Activated B cell treated with CpG ODN at 0.5 μM for 24 hours (primary cell): ENCODE measurements at places on chromosomes 16 and 17.

DNA sequence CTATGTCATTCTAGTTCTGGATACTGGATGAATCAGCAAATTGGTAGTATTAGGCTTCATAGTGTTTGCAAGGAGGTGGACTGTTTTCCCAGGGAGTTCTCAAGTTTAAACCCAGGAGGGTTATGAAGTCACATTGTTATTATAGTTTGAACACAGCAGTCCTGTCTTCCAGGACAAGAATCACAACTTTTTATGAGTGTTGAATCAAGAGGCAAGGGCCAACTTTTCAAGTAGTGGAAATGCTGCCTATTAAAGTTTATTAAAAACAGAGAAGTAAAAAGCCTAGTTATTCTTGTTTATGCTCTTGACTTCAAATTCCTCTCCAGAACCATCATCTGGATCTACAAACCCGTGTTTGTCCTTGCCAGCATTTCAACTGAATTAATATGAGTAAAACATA, 86.3 kb upstream of the GOT2 start:
- H3K27ac ChIP-seq, result no peak overlapping the region
- DNase-seq, result no peak
- no peaks in the 10 kb centered on the region for H3K27me3 ChIP-seq
- H3K36me3 ChIP-seq, result no peaks in the 10 kb centered on the region
- H3K4me1 ChIP-seq, result no peaks in the 10 kb centered on the region

- no peak for DNase-seq
- peak overlapping the region; percentile 93 for H3K27ac ChIP-seq
- no peaks in the 10 kb centered on the region for H3K27me3 ChIP-seq
- peaks cover 94% of the 10 kb centered on the region for H3K4me1 ChIP-seq
Observed at GRCh38 chr17:77464988-77465357, 324.2 kb downstream of the SEC14L1 start.

DNA sequence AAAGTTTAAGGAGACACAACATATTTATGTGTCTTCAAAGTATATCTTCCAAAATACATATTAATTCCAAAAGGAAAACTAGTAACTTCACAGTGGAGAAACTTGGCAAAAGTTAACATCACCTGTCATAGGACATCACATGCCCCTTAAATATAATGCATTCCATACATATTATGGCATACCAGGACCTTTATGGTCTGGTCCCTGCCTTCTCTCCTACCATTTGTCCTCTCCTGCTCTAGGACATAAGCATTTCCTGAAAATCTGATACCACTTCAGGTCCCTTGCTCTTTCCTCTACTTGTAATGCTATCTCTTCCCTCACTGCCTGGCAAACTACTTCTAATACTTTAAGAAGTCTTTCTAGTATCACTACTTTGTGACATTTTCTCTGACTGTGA, 168.1 kb upstream of the RBL2 start:
- H3K27ac ChIP-seq, result no peak overlapping the region
- no peak overlapping the region for H3K4me3 ChIP-seq
- peaks cover 55% of the 10 kb centered on the region for H3K36me3 ChIP-seq

- H3K36me3 ChIP-seq, result no peaks in the 10 kb centered on the region
- H3K27ac ChIP-seq, result no peak overlapping the region
- H3K4me1 ChIP-seq, result peaks cover 9% of the 10 kb centered on the region
- H3K4me3 ChIP-seq, result no peak overlapping the region
- DNase-seq, result no peak
Observed at GRCh38 chr17:77303620-77304019, 162.9 kb downstream of the SEC14L1 start.

DNA sequence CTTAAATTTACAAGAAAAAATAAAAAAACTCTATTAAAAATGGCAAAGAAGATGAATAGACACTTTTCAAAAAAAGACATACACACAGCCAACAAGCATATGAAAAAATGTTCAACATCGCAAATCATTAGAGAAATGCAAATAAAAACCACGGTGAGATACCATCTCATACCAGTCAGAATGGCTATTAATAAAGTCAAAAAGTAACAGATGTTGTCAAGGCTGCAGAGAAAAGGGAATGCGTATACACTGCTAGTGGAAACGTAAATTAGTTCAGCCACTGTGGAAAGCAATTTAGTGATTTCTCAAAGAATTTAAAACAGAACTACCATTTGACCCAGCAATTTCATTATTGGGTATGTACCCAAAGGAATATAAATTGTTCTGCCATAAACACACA, 31.4 kb downstream of the CAPNS2 start:
- DNase-seq, result no peak
- peaks cover 6% of the 10 kb centered on the region for H3K27me3 ChIP-seq
- H3K36me3 ChIP-seq, result no peaks in the 10 kb centered on the region
- H3K4me1 ChIP-seq, result no peaks in the 10 kb centered on the region
- H3K27ac ChIP-seq, result no peak overlapping the region

DNA sequence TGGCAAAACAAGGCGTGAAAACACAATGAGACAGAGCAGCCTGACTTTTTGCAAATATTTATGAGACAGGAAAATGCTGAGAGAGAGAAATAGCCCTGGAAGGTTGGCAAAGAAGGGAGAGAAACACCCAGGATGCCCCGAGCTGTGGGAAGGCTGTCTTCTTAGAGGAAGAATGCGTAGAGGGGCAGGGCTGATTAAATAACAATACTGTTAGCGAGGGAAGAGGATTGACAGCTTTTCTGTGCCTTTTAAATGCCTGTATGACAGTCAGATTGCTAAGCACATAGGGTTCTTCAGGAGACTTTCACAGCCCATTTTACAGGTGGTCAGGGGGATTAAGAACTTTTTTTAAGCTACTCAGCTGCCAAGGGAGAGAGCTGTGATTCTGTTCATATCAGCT, 219.2 kb downstream of the SHISA9 start:
- H3K4me1 ChIP-seq, result no peaks in the 10 kb centered on the region
- H3K36me3 ChIP-seq, result no peaks in the 10 kb centered on the region
- H3K27me3 ChIP-seq, result no peaks in the 10 kb centered on the region
- no peak for DNase-seq
- no peak overlapping the region for H3K27ac ChIP-seq

GRCh38 chr17:72599891-72600290, 479.1 kb downstream of the SOX9 start:
- peaks cover 18% of the 10 kb centered on the region for H3K27me3 ChIP-seq
- no peak overlapping the region for H3K4me3 ChIP-seq
- H3K27ac ChIP-seq, result no peak overlapping the region
- H3K36me3 ChIP-seq, result no peaks in the 10 kb centered on the region
- no peaks in the 10 kb centered on the region for H3K4me1 ChIP-seq
- DNase-seq, result no peak

DNA sequence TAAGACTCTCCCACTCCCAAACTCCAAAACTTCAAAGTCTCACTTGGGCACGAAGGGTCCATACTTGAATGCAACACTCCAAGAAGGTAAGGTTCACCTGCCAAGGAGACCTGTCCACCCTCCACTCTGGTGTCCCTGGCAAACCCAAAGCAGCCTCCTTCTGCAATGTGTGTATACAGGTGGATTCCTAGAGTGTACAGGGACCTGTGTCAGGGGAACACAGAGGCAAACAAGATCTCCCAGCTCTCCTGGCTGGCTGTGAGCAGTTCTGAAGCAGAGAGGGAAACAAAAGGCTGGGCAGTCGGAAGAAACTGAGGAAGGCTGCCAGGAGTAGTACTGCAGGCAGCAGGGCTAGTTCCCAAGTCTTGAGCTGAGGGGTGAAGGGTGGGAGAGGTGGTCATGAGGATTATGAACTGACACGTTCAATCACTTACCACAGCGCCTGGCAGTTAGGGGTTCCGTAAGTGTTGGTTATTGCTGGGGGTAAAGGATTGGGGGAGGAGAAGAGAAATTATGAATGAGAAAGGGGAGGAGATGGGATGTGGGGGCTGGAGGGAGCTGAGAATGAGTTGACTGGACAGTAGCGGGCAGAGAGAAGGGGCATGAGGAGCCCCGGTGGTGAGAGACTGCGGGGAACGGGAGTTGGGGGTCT, 795 bp downstream of the KCTD13 start:
- H3K4me1 ChIP-seq, result peaks cover 31% of the 10 kb centered on the region
- peak overlapping the region; percentile 81 for H3K27ac ChIP-seq
- H3K36me3 ChIP-seq, result peaks cover 35% of the 10 kb centered on the region
- H3K27me3 ChIP-seq, result no peaks in the 10 kb centered on the region
- DNase-seq, result no peak
- peak overlapping the region; percentile 94 for H3K4me3 ChIP-seq

DNA sequence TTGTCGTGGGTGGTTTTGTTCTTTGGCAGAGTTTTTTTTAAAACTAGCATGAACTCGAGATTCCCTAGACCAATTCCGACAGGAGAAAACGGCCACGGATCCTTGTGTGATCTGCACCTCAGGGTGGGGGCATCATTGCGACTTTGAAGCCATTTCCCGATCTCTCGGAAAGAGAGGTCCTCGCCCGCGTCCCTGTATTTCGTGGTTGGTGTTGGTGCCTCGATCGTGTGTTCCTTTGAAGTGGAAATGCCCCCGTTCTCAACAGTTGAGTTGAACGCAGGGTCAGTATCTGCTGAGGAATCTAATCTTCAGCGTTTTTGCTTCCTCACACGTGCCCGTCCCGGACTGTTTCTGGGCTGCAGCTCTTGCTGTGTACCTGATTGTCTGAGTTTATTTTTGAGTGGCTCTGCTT, 1.1 kb downstream of the CRAMP1 start:
- peaks cover 8% of the 10 kb centered on the region for H3K27me3 ChIP-seq
- peaks cover 42% of the 10 kb centered on the region for H3K4me1 ChIP-seq
- no peak for DNase-seq
- peak overlapping the region; percentile 61 for H3K27ac ChIP-seq
- H3K36me3 ChIP-seq, result peaks cover 27% of the 10 kb centered on the region
- peak overlapping the region; percentile 84 for H3K4me3 ChIP-seq

- peaks cover 70% of the 10 kb centered on the region for H3K36me3 ChIP-seq
- no peak overlapping the region for H3K4me3 ChIP-seq
- no peaks in the 10 kb centered on the region for H3K27me3 ChIP-seq
- H3K4me1 ChIP-seq, result no peaks in the 10 kb centered on the region
- no peak overlapping the region for H3K27ac ChIP-seq
- DNase-seq, result no peak
Observed at GRCh38 chr17:673200-673681, 41.4 kb downstream of the VPS53 start.
